T-helper 2 cell treated with Interferon-gamma antibody and Interleukin-4, amounts not matched to agents 100 ng/mL and 5 ng/mL, for 36 hours (primary cell): ENCODE measurements at places on chromosomes 1 and 21. TPM values are rescaled to one million over a fixed set of nuclear protein-coding genes. Genes with fewer than 3 reads are reported as not detected.

The AIM2 gene
- 11.4 and 12.1 TPM in 2 replicates for total RNA-seq

The GRHL3 gene
- not detected in 2 replicates for total RNA-seq

The C1orf210 gene
- total RNA-seq = not detected in 2 replicates

The EYA3 gene
- total RNA-seq = 28.1 and 32.0 TPM in 2 replicates

The TMEM125 gene
- not detected in 2 replicates for total RNA-seq
